ENCODE measurements at places on chromosomes 5 and 9.

DNA sequence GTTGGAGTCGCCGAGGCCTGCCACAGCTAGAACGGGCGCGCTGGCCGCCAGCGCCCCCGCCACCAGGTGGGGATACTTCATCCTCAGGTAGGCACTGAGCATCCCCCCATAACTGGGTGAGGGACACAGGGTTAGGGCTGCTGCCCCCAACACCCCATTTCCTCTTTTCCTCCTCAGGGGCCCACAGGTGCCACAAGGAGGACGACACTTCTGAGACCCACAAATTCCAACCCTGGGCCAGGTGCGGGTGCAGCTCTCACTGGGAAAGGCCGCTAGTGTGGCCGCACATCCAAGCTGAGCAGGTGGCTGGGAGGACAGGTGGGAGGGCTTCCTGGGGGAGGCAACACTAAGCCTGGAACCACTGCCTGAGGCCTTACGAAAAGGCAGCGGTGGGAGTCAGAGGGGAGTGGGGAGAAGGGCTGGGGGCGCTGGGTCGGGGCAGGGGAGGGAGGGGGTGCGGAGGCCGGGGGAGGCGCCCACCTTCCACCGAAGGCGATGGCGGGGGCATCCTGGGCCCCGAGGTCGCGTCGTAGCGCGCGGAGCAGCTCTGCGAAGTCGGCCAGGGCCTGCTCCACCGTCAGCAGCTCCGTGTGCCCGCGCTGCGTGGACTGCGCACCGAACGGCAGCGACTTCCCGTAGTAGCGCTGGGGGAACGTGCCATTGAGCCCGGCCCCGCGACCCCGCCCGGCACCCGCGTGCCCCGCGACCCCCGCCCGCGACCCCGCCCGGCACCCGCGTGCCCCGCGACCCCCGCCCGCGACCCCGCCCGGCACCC, 961 bp downstream of the DPP7 start:
- no peak for DNase-seq

DNA sequence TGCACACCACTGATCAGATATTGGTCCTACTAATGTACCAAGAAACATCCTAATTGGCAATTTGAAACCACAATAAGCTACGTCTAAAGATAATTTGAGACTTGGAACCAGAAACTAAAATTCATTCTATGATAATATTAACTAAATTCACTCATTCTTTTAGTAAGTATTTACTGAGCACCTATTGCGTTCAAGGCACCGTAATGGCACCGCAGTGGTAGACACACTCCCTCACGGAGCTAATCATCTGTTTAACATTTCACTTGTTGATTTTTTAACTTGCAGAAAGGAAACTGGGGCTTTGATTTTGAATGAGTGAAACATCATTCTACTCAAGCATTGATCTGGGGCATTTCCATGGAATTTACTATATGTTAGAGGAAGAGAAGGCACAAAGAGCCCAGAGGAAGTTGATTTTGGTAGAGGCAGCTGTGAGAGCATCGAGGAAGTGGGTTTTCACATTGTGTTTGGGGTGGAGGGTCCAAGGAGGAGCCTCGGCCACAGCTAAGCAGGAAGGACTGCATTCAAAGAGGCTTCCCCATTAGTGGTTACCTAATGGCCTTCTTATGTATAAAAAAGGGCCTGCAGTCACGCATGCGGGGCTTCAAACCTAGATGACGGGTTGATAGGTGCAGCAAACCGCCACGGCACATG, 7.1 kb downstream of the RAPGEF1 start:
- no peak for DNase-seq

- no peak for DNase-seq
Observed at GRCh38 chr5:64690104-64690416, 243 bp upstream of the SHISAL2B start.

GRCh38 chr5:9785751-9786150, 155.6 kb upstream of the TAS2R1 start:
- DNase-seq, result no peak

GRCh38 chr9:115733318-115734110, 420.1 kb upstream of the PAPPA start:
- DNase-seq, result peak; percentile 72

Data from fibroblast of upper back skin (primary cell).